ENCODE measurements at places on chromosomes 1 and 21.

DNA sequence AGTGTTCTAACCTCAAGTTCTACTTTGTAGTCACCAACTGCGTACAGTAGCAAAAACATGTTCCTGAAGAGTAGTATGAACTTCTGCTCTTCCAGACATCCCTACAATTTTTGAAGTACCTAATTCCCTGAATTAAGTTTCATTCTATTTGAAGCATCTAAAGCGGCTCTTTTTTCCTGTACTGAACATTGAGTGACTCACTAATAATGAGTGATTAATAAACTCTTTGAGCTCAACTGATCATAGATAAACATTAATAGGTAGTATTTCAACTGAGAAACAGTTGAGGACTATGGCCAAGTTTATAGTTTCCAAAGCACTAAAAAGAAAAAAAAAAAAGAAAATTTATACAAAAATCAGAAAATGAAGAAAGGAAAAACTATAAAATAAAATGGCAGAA is 683.1 kb downstream of the LTN1 start:
- no peak for DNase-seq

- DNase-seq, result no peak
These were observed 42.2 kb upstream of the COG2 start for GRCh38 chr1:230599926-230600656.

DNA sequence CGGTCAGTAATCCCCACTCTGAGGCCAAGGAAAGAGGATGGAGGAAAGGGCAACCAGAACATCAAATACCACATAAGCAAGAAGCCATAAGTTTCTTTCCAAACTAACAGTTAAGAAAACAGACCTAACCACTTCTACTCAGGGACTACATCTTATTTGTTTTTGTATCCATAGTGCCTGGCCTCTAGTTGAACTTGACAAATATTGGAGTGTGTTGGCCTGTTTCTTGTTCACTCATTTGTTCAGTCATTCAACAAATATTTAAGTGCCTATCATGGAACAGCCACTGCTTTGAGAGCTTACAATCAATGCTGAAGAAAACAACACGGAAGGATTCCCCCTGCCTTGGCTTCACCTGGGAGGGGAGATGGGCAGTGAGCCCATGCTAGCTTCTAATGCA is 69.7 kb downstream of the ST6GALNAC3 start:
- DNase-seq, result no peak

- DNase-seq, result no peak
These were observed 9.7 kb downstream of the TMPRSS3 start for GRCh38 chr21:42386034-42386591.

GRCh38 chr21:39096754-39097153 is 86.5 kb downstream of the PSMG1 start:
- DNase-seq, result no peak

- DNase-seq, result no peak
These were observed 28.8 kb upstream of the SPATA6 start for GRCh38 chr1:48500541-48501450.

- DNase-seq, result no peak
These were observed 14.3 kb downstream of the GPR137B start for GRCh38 chr1:236156512-236157208.

GRCh38 chr1:225425201-225425786 is 2.5 kb downstream of the LBR start:
- peak; percentile 44 for DNase-seq

DNA sequence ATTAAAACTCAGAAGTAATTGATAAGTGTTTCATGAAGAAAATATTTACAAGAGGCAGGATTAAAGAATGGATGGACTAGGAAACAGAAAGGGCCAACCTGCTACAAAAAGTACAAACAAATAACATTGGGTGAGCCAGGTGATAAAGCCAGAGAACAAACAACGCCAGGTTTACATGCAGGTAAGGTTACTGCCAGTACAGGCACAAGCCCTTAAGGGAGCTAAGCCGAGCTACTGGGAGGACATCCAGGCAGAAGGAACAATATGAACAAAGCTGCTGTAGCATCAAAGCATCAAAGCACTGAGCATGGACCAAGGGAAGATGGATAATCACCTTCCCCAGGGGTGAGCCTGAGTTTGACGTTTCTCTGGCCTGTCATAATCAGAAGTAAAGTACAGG is 380.7 kb downstream of the SEC16B start:
- no peak for DNase-seq

- DNase-seq, result no peak
These were observed 26.2 kb downstream of the STUM start for GRCh38 chr1:226574591-226575435.

GRCh38 chr1:170162459-170163246 is 16.9 kb downstream of the NTMT2 start:
- DNase-seq, result no peak

- DNase-seq, result no peak
These were observed 72.1 kb upstream of the CASZ1 start for GRCh38 chr1:10868599-10868965.

DNA sequence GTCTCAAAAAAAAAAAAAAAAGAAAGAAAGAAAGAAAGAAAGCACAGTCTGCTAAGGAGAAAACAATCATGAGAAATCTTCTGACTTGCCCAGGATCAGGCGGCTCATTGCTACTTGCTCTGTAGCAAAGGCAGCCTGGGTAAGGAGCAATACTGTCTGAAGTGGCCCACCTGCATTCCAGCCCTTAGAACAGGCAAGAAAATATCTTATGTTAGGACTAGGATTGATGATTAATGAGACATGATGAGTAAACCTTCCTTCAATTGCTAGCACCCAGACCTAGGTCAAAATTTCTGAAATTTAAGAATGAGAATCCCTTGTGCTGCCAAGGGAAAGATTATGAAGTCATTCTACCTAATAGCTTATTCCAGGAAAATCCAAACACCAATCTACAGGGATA is 140.8 kb downstream of the DSCAM start:
- no peak for DNase-seq

- DNase-seq, result no peak
These were observed 51.5 kb downstream of the CNST start for GRCh38 chr1:246617768-246618167.

- DNase-seq, result no peak
These were observed 592.5 kb downstream of the NPHP4 start for GRCh38 chr1:5399771-5400170.

DNA sequence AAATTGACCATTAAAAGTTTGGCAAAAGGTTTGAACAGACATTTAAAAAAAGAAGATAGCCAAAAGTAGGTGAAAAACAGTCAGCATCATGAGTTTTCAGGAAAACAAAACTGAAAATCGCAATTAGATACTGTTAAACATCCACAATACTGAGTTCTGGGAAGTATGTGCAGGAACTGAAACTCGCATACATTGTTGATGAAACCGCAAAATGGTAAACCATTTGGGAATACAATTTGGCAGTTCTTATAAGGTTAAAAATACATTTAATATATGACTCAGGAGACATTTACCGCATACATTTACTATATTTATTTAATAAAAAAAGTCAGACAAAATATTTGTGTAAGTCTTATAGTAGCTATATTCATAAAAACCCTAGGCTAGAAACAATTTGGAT is 393.2 kb downstream of the COL11A1 start:
- no peak for DNase-seq

DNA sequence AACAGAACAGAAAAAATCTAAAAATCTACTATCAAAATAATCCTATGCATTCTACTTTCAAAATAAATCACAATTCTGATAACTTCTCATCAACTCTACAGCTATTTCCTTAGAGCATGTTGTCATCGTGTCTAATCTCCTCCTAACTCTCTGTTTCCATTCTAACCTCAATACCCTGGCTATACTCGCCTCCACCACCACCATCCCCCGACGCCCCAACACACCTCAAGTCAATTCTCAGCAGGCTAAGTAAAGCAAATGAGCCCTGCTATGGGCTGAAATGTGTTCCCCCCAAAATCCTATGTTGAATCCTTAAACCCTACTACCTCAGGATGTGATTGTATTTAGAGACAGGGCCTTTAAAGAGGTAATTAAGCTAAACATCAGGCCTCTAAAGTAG is 34.6 kb downstream of the NRDC start:
- DNase-seq, result no peak

DNA sequence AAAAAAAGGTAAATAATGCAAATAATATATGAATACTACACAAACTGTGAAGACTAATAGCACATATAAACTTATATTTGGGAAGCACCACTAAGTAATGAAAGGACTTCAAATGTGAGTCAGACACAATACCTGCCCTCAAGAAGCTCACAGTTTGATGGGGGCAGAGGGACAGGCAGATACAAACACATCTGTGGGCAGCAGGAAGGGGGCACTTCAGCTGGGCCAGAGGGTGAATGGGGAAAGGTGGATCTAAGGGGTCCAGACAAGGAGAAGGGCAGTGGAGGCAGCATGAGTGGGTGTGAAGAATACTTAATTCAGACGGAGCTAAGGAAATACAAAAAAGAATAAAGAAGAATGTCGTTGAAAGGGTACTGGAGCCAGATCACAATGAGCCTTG is 114.2 kb downstream of the TGFBR3 start:
- no peak for DNase-seq

GRCh38 chr1:230158415-230159291 is 91.6 kb downstream of the GALNT2 start:
- no peak for DNase-seq

- no peak for DNase-seq
These were observed 208.5 kb downstream of the DNAH14 start for GRCh38 chr1:225137976-225138375.

DNA sequence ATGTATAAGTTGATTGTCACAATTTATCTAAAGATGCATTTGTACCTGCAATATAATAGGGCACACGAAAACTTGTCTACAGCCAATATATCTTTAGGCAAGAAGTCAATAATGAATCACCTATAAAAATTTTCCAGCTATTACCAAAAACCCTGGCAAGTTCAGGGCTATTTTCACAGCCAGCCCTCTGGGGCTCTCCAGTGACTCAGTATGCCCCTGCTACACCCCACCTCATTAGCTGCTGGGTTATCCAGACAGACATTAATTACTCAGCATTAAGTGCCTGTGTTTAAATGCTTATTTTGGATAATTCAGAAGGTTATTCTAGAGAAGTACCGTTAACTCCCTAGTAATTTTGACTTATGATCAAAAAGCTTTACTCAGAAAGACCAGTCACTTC is 220.2 kb downstream of the TBX15 start:
- no peak for DNase-seq

DNA sequence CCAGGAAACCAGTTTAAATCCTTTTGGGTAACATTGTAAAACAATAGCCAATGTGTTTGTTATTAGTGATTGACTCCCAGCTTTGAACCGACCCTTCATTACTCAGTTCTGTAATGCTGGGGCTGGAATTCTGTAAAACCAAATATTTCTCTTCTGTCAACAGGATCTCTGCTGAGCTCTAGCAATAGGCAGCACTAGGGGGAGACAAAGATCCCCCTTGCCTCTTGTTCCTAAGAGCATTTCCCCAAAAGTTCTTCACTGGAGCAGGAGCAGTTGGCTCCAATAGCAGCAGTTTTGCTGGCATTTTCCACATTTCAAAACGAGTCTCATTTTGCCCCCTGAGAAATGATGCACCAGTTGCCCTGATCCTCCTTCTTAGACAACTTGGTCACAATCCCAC is 1671.1 kb downstream of the MRPL39 start:
- no peak for DNase-seq

GRCh38 chr1:54989473-54989872 is 9.0 kb downstream of the TMEM61 start:
- DNase-seq, result no peak

DNA sequence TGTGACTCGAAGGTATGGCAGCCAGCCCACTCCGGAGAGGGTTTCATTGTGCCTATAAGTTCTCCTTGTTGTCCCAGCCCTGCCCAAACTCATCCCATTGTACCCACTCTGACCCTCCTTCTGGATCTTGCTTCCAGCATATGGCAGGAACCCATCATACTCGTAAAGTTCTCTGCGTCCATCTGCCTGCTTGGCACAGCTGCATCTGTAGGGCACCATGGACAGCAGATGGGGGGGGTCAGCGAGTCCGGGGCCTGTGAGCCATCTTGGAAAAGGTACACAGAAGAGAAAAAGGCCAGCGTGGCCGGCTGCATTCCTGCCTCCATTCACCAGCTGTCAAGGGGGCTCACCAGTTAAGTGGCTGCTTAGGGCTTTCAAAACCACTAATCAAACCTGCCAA is 94.9 kb upstream of the IGSF21 start:
- DNase-seq, result no peak

DNA sequence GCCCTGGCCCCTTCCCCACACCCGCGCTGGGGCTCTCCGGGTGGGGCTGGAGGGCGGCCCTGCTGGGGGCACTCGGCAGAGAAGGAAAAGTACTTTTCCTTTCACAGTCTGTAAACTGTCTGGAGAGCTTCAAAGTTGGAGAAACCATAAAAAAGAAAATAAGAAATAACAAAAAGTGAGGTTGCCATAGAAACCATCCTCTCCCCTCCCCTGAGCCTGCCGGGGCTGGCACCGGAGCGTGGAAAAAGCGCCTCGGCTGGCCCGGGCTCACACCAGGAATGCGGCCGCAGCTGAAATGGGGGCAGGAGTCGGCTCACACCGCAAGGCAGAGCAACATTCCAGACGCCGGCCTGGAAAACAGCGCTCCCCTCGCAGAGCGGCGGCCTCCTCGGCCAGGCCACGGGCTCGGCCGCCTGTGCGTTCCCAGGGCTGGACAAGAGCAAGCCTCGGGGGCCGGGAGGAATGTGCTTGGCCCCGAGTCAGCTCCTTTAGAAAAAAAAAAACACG is 69.2 kb downstream of the MORN1 start:
- no peak for DNase-seq

Data from NK-92 treated with Interleukin-12 subunit alpha and Interleukin-12 subunit beta, amount 100 ng/mL, for 24 hours (cell line).